ENCODE measurements at places on chromosomes 6 and 20. TPM values are rescaled to one million over a fixed set of nuclear protein-coding genes. Genes with fewer than 3 reads are reported as not detected.
A peak's percentile ranks its signal among the peaks of the same experiment; 100 is the strongest.

The MMUT gene
- total RNA-seq, result 21.9 TPM

DNA sequence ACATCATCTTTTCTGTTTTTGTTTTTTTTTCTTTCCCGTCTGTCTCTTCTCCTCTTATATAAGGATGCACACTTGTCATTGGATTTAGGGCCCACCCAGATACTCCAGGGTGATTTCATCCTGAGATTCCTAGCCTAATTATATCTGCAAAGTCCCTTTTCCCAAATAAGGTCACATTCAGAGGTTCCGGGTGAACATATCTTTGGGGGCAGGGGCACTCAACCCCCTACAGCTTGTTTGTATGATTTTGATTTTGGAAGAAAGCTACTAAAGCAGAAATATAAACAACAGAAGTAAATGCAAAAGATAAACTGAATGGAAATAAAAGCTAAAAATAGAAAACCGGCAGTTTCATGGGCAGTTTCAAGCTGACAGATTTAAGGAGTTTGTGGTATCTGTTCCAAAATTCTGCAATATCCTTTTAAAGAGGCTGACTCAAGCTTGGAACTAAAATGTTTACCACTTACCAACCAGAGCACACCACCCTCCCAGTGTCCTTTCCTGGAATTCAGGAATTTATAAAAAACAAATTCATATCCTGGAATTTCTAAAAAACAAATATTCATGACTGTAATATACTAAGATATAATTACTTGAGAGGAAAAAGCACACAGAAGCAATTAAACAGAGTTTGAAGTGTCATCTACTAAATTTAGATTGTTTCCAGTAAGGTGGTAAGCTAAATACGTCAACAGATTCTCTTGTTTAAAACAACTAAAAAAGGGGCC lies 100.0 kb upstream of the CARMIL1 start:
- no peak overlapping the region for H3K27ac ChIP-seq
- H3K4me3 ChIP-seq, result no peak overlapping the region
- no peaks in the 10 kb centered on the region for H3K36me3 ChIP-seq
- no peaks in the 10 kb centered on the region for H3K4me1 ChIP-seq
- H3K27me3 ChIP-seq, result peaks cover 6% of the 10 kb centered on the region

- no peak overlapping the region for H3K4me3 ChIP-seq
- peak; percentile 56 for DNase-seq
- H3K36me3 ChIP-seq, result no peaks in the 10 kb centered on the region
- peak overlapping the region; percentile 24 for H3K27ac ChIP-seq
- H3K27me3 ChIP-seq, result peaks cover 7% of the 10 kb centered on the region
Measured at GRCh38 chr6:26554697-26555504, 16.7 kb downstream of the HMGN4 start.

The PNPLA1 gene
- not detected for total RNA-seq

GRCh38 chr20:56634307-56634706 lies 5.2 kb downstream of the TFAP2C start:
- no peak overlapping the region for H3K27ac ChIP-seq
- H3K27me3 ChIP-seq, result peaks cover 3% of the 10 kb centered on the region
- peak overlapping the region; percentile 87 for H3K4me3 ChIP-seq
- peaks cover 37% of the 10 kb centered on the region for H3K4me1 ChIP-seq

- no peaks in the 10 kb centered on the region for H3K27me3 ChIP-seq
- peaks cover 9% of the 10 kb centered on the region for H3K4me1 ChIP-seq
- no peak for DNase-seq
- H3K36me3 ChIP-seq, result no peaks in the 10 kb centered on the region
- no peak overlapping the region for H3K27ac ChIP-seq
Measured at GRCh38 chr6:107730106-107730505, 94.0 kb downstream of the SCML4 start.

DNA sequence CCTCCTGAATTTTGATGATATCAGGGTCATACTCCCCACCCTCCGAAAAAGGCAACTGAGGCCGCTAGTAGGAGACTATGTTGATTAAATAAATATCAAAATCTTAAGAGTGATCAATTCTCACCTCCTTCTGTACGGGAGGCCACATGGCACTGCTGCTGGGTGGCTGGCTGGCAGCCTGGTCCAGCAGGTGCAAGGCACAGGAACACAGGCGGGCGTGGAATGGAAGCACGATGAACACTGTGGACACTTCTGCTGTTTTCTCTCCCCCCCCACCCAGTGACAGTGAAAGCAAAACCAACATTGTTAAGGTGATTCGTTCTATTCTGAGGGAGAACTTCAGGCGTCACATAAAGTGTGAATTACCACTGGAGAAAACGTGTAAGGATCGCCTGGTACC lies 9.7 kb upstream of the CLDN20 start:
- H3K4me3 ChIP-seq, result no peak overlapping the region
- H3K36me3 ChIP-seq, result no peaks in the 10 kb centered on the region
- H3K27ac ChIP-seq, result no peak overlapping the region
- peaks cover 16% of the 10 kb centered on the region for H3K4me1 ChIP-seq
- H3K27me3 ChIP-seq, result peaks cover 1% of the 10 kb centered on the region
- no peak for DNase-seq

DNA sequence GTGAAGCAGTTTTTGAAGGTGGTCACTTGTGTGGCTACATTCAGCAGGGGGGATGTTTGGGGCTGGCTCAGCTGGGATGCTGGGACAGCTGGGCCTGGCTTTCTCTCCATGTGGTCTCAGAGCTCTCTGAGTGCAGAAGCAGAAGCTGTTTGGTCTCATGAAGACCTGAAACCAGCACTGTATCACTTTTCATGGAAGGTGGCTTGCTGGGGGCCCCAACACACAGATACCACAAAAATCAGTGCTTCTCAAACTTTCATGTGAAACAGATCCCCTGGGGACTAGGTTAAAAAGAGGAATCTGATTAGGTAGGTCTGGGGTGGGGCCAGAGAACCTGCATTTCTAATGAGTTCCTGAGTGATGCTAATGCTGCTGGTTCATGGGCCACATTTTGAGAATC lies 347.3 kb downstream of the DHX35 start:
- H3K27me3 ChIP-seq, result no peaks in the 10 kb centered on the region
- no peak overlapping the region for H3K27ac ChIP-seq
- peaks cover 3% of the 10 kb centered on the region for H3K4me1 ChIP-seq
- H3K36me3 ChIP-seq, result peaks cover 6% of the 10 kb centered on the region
- no peak overlapping the region for H3K4me3 ChIP-seq
- DNase-seq, result no peak

DNA sequence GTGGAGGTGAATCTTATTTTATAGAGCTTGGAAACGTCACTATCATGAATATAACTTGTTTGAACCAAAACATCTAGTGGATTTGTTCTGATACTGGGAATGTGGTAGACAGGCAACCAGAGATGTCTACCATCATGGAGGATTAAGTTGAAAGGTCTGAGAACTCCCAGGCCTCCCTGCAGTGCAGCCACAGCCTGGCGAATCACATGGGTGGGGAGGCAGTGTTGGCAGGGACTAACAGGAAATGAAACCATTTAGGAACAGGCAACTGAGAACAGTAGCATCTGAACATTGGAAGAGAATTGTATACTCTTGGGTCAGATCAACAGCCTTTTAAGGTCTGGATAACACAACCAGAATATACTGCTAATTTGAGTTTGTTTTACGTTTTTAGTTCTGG lies 22.3 kb upstream of the CEP162 start:
- no peak for DNase-seq
- H3K27me3 ChIP-seq, result no peaks in the 10 kb centered on the region
- no peak overlapping the region for H3K4me3 ChIP-seq
- H3K27ac ChIP-seq, result no peak overlapping the region
- no peaks in the 10 kb centered on the region for H3K4me1 ChIP-seq

DNA sequence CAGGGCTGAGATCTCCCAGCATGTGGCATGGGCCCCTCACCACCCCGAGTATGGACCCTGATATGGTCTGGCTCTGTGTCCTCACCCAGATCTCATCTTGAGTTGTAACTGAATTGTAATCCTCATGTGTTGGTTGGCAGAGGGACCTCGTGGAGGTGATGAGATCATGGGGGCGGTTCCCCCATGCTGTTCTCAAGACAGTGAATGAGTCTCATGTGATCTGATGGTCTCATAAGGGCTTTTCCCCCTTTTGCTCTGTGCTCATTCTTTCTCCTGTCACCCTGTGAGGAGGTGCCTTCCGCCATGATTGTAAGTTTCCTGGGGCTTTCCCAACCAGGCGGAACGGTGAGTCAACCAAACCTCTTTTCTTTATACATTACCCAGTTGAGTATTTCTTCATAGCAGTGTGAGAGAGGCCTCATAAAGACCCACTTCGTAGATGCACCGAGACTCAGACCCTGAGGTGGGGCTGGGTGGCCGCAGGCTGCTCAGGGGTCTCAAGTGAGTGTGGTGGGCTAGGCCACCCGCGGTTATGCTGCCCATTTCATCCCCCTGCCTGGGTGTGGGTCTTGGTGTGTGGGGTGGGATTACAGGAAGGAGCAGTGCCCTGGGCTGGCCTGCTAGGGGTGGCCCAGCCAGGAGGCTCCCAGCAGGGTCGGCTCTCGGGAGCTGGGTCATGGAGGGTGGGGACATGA lies 26.2 kb upstream of the GATA5 start:
- peaks cover 5% of the 10 kb centered on the region for H3K36me3 ChIP-seq
- H3K4me1 ChIP-seq, result peaks cover 17% of the 10 kb centered on the region
- H3K4me3 ChIP-seq, result no peak overlapping the region
- DNase-seq, result no peak

DNA sequence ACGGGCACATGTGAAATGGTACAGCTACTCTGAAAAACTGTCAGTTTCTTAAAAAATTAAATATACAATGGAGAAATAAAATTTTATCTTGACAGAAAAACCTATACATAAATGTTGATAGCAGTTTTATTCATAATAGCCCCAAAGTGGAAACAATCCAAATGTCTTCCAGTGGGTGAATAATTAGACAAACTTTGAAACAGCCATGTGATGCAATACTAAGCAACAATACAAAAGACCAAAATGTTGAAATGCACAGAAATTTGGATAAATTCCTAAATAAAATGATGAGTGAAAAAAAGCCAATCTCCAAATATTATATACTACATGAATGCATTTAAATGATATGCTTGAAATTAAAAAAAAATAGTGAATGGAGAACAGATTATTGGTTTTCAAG lies 523.1 kb downstream of the HTR1B start:
- no peak overlapping the region for H3K4me3 ChIP-seq
- H3K27ac ChIP-seq, result no peak overlapping the region
- peaks cover 7% of the 10 kb centered on the region for H3K36me3 ChIP-seq
- no peaks in the 10 kb centered on the region for H3K27me3 ChIP-seq

- DNase-seq, result peak; percentile 68
- peak within 1 kb of the TSS; percentile 99 for H3K4me3 ChIP-seq
- peaks cover 7% of the 10 kb centered on the region for H3K27me3 ChIP-seq
- H3K4me1 ChIP-seq, result peaks cover 23% of the 10 kb centered on the region
- H3K27ac ChIP-seq, result peak within 1 kb of the TSS; percentile 94
Measured at GRCh38 chr6:26457806-26458688, at the start of gene BTN2A1. Gene BTN2A1, plus strand, starts transcription at chr6:26457955. Its CDS starts 682 bp downstream, at chr6:26458637.

DNA sequence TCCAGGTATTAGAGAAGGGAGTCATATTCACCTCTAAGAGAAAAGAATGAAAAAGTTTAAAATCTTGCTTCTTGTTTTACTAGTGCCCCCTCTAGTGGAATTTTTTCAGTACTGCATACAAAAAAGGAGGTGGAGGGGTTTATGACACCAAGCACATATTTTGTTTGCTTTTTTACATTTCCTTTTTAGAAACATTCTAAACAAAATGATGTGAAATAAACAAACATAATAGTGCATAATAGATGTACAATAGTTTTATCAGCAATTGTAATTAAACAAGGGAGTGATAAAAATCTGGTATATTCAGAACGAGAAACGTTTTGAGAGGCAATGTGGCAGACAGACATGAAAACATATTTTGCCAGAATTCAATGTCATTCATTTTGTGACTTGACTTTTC lies 111.0 kb upstream of the TFAP2D start:
- peaks cover 13% of the 10 kb centered on the region for H3K4me1 ChIP-seq
- no peak for DNase-seq
- no peak overlapping the region for H3K4me3 ChIP-seq
- H3K36me3 ChIP-seq, result no peaks in the 10 kb centered on the region
- H3K27ac ChIP-seq, result no peak overlapping the region

The ALDH8A1 gene
- total RNA-seq, result 1.8 TPM

The CAP2 gene
- 24.4 TPM for total RNA-seq

DNA sequence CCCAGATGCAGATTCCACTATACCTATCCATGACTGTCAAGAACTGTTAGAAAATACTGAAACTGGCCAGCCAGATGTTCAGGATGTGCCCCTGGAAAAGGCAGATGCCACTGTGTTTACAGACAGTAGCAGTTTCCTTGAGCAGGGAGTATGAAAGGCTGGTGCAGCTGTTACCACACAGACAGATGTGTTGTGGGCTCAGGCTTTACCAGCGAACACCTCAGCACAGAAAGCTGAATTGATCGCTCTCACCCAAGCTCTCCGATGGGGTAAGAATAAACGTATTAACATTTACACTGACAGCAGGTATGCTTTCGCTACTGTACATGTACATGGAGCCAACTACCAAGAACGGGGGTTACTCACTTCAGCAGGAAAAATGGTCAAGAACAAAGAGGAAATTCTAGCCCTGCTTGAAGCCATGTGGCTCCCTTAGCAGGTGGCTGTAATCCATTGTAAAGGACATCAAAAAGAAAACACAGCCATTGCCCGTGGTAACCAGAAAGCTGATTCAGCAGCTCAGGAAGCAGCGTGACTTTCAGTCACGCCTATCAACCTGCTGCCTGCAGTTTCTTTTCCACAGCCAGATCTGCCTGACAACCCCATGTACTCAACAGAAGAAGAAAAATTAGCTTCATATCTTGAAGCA lies 459.7 kb upstream of the HTR1E start:
- H3K27ac ChIP-seq, result peak overlapping the region; percentile 57
- DNase-seq, result no peak
- no peaks in the 10 kb centered on the region for H3K36me3 ChIP-seq

The ZNF334 gene
- total RNA-seq, result 32.9 TPM

GRCh38 chr6:80129485-80129884 lies 23.0 kb downstream of the BCKDHB start:
- DNase-seq, result no peak
- H3K4me1 ChIP-seq, result no peaks in the 10 kb centered on the region
- no peak overlapping the region for H3K27ac ChIP-seq
- no peaks in the 10 kb centered on the region for H3K36me3 ChIP-seq

DNA sequence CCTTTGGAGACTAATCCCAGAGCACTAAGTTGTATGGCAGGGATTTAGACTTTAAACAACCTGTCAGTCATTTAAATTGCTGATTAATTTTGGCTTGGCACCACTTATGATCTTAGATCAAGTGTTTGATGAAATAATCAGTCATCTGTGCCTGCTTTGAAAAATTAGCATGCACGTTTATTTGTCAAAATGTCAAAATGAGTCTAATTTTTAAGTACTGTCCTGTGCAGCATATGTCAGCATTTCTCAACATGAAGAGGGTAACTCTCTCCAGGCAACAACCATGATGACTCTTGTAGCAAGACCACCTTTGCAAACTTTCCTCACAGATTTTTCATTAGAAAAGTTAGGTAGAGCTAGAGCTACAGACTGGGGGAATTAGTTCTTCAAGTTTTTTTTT lies 155.7 kb upstream of the GJE1 start:
- no peak for DNase-seq
- no peaks in the 10 kb centered on the region for H3K4me1 ChIP-seq
- H3K4me3 ChIP-seq, result no peak overlapping the region
- no peaks in the 10 kb centered on the region for H3K36me3 ChIP-seq
- no peaks in the 10 kb centered on the region for H3K27me3 ChIP-seq
- no peak overlapping the region for H3K27ac ChIP-seq
